ENCODE measurements at places on chromosomes 3 and 15.

DNA sequence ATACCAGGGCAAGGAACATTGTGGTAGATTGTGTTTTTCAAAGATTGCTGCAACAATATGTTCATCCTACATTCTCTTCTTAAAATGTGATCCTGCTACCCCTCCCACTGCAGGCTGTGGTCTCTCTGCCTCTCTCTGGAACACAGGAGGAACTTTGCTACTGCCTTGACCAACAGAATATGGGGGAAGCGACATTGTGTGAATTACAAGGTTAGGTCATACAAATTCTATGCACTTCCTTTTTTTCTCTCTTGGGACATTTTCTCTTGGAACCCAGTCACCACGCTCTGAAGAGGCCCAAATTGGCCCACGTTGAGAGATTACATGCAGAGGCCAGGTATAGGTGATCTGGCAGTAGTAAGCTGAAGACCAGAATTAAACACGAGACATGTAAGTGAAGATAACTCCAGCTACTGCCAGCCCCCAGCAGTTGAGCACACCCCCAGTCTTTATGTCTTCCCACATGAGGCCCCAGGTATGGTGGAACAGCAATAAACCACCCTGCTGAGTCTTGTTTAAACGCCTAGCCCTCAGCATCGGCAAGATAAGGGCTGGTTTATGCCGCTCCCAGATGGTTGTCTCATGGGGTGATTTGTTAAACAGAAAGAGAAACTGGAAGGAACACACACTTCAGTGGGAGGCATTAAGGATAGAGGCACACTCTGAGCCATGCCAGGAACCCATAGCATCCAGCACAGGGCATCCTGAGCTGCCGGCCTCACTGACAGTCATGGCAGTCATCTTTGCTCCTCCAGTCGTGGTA lies 59.9 kb downstream of the FAM43A start:
- DNase-seq: no peak

DNA sequence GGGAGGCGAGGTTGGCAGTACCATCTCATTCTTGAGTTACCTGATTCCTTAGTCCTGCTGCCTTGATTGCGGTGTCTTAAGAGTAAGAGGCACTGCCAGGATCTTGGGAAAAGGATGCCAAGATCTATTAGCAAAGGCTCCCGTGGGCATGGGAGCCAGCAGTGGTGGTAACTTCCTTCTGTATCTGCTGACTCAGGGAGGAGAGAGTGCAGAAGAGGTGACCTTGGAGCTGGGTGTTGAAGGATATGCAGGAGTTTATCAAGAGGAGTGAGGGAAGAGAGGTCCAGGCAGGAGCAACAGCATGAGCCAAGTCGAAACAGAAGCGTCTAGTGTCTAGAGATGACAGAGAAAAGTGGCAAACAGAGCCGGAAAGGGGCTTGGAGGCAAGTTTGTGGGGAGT lies 4.5 kb downstream of the MESP2 start:
- DNase-seq: no peak

GRCh38 chr3:119628390-119628789 lies 30.7 kb downstream of the PLA1A start:
- peak; percentile 54 for DNase-seq

- no peak for DNase-seq
Observed at GRCh38 chr3:195889870-195890295, 18.5 kb downstream of the TNK2 start.

- peak; percentile 84 for DNase-seq
Observed at GRCh38 chr15:69719527-69720240, 267.1 kb downstream of the RPLP1 start.

- DNase-seq: no peak
Observed at GRCh38 chr3:69881756-69882428, 117.6 kb upstream of the SAMMSON start.

DNA sequence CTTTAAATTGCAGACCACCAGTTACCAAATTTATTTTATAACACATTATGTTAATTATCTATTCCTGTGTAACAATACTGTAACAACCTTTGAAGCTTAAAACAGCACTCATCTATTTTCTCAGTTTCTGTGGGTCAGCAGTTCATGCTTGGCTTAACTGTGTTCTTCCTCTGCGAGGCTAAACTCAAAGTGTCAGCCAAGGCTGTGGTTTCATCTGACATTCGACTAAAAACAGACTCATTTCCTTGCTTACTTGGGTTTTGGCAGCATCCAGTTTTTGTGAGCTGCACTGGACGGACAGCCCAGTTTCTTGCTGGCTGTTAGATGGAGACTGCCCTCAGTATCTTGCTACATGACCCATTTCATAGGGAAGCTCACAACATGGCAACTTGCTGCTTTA lies 247.3 kb upstream of the KCNH8 start:
- no peak for DNase-seq

GRCh38 chr3:28317438-28318022 lies 31.0 kb upstream of the ZCWPW2 start:
- peak; percentile 27 for DNase-seq

GRCh38 chr3:146781606-146782005 lies 176.5 kb upstream of the PLSCR5 start:
- no peak for DNase-seq

DNA sequence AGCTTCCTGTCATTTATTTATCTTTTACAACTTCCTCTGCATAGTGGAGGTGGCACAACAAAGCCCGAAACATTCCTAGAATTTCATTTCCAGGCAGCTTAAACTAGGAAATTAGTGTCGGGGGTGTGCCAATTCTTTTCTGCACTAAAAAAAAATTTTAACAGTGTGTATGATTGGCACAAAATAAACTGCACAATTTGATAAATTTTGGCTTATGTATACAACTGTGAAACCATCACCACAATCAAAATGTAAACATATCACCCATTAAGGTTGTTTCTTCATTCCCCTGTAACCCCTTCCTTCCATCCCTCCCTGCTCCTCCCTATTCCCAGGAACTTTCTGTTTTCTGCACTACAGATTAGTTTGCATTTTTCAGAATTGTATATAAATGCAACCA lies 54.7 kb downstream of the RPL39L start:
- no peak for DNase-seq

GRCh38 chr15:52308446-52309153 lies 13.0 kb upstream of the MYO5C start:
- no peak for DNase-seq

- DNase-seq: no peak
Observed at GRCh38 chr3:47405820-47406761, 25.3 kb downstream of the PTPN23 start.

DNA sequence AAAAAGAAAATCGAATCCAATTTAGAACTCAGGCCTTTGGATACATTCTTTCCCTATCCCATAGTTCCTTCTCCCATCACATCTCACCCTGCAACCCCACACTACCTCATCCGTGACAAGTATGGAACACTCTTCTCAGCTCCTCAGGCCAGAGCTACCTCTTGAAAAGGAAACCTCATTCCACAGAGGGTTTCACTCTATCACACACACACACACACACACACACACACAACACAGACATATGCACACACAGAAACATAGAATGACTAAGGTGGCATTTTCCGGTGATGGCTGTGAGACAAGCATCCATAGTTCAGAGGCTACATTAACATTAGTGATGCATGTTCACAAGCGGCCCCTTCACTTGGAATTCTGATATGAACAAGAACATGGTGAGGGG lies 122.0 kb upstream of the HES1 start:
- DNase-seq: no peak

DNA sequence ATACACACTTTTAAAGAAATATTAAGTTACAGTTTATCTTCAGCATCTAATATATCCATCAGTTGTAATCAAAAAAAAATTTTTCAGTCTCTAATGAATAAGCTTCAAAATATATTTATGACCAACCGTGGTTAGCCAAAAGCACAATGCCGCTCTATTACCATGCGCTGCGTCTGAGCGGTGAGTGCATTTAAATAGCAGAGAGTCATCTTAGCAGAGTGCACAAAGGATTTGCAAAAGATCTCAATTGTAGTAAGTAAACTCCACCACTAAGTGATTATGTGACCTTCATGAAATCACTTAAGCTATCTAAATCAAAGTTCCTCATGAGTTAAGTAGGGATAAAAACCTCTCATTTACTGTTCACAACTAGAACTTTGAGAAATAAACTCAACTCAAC lies 4.9 kb downstream of the TP63 start:
- no peak for DNase-seq

- DNase-seq: peak; percentile 84
Observed at GRCh38 chr15:68631601-68632051, 52.8 kb downstream of the CORO2B start.

DNA sequence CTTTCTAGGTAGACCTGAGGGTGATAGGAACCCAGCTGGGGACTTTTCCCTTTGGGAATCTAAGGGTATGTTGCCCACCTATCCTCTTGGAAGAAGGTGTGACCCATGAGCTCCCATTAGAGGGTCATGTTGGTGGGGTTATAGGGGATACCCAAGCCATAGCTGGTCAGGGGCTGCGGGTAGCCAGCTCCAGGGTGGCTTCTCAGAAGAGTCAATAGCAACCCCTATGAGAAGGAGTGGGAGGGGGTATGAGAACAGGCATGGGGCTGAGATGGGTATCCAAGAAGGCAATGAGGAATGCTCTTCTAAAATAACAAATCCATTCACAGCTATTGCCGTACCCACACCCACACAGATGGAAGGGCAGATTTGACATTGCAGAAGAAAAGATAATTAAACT lies 217.8 kb downstream of the UACA start:
- DNase-seq: no peak

- DNase-seq: no peak
Observed at GRCh38 chr3:124588794-124589193, 141.5 kb upstream of the UMPS start.

DNA sequence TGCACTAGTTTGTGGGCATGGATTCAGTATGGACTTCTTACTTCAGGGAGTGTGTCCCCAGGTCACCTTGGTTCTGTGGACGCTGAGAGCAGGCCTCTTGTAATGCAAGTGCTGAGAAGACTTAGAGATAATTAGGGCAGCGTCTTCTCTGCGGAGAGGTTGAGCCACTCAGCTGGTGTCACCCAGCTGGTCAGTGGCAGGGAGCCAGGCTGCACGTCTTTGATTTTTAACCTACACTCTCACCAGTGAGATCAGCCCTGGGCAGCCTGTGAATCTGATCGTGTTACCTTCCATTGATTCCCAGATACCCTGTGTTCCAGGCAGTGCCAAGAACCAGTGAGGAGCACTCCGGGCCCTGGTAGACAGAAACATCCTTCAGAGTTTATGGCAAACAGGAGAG lies 92.6 kb downstream of the SLCO3A1 start:
- no peak for DNase-seq

DNA sequence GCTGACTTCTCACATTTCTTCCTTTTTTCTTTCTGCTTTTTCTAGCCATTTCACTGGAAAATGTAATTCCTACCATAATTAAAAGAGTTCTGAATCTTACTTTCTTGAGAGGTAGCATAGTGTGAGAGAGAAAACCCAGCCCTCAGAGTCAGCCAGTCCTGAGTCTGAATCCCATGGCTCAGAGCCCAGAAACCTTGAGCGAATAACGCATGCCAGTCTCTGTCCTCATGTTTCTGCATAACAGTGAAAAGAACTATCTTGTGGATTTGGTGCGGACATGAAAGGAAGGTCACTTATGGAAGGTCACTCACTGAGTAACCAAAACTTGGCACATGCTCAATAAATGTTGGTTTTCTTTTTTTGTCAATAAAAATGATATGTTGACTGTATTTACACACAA lies 29.3 kb upstream of the SLCO3A1 start:
- no peak for DNase-seq

DNA sequence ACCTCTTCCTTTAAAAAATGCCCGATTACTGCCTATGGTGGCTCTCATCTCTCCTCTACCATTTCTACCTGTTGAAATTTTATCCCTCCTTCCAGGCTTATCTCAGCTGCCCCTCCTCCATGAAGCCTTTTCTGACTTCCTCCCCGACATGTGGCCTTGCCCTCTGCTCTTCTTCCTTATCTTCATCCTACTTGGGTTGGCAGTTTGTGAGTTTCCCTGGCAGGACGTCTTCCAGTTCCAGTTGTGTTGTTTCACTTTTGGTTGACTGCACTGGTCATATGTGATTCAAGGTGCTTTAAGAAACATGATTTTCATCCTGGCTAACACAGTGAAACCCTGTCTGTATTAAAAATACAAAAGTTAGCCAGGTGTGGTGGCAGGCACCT lies 4.4 kb downstream of the DLL4 start:
- no peak for DNase-seq

DNA sequence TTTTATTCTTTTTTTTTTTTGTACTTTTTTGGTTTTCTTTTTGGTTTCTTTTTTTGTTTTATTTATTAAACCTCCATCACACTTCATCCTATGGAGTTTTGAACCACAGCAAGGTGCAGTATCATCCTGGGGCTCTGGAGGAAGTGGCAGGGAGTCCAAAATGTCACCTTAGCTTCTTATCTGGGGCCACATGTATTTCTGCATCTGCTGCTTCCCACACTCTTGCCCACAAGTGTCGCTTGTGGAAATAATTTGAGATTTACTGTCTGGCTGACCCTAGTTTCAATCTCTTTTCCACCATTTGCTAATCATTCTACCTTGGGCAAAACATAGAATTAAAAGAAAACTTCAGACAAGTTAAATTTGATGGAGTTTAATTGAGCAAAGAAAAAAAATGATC lies 6.4 kb downstream of the OPA1 start:
- no peak for DNase-seq

GRCh38 chr3:129686941-129687340 lies 80.5 kb upstream of the PLXND1 start:
- DNase-seq: no peak

GRCh38 chr15:58308742-58309355 lies 122.9 kb upstream of the LIPC start:
- DNase-seq: no peak

GRCh38 chr3:166205158-166205557 lies 367.9 kb upstream of the BCHE start:
- DNase-seq: no peak
